ENCODE measurements at places on chromosomes 11 and 22.

- DNase-seq = no peak
Measured at GRCh38 chr11:102576350-102576749, 45.8 kb upstream of the MMP7 start.

DNA sequence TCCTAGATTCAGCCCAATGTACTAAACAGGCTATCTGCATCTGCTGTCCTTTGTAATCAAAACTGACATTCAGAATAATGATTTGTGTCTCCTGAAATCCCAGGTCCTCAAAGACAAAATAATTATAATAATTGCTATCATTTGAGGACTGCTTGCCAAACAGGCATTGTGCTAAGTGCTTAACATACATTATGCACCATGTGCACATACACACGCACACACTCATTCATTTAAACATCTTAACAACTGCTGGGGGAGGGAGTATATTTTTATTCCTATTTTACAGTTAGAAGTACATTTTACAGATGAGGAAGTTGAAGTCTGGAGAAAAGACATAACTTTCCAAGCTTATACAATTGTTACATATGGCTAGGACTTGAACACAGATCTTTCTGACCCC lies 308.0 kb upstream of the ZC3H12C start:
- DNase-seq = no peak

GRCh38 chr11:134543241-134543640 lies 131.2 kb upstream of the B3GAT1 start:
- no peak for DNase-seq

DNA sequence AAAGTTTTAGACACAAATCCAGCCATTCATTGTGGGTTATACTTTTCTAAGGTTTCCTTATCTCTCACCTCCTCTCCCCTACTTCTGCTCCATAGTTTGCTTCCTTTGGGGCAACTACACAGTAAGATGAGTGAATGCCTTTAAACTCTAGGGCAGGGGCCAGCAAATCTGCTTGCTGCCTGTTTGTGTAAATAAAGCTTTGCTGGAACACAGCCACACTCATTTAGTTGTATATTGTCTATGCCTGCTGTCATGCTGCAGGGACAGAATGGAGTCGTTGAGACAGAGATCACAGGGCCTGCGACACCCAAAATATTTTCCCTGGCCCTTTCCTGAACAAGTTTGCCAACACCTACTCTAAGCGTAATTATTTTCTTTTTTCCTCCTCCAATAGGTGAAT lies 58.7 kb downstream of the TECTA start:
- DNase-seq = no peak

DNA sequence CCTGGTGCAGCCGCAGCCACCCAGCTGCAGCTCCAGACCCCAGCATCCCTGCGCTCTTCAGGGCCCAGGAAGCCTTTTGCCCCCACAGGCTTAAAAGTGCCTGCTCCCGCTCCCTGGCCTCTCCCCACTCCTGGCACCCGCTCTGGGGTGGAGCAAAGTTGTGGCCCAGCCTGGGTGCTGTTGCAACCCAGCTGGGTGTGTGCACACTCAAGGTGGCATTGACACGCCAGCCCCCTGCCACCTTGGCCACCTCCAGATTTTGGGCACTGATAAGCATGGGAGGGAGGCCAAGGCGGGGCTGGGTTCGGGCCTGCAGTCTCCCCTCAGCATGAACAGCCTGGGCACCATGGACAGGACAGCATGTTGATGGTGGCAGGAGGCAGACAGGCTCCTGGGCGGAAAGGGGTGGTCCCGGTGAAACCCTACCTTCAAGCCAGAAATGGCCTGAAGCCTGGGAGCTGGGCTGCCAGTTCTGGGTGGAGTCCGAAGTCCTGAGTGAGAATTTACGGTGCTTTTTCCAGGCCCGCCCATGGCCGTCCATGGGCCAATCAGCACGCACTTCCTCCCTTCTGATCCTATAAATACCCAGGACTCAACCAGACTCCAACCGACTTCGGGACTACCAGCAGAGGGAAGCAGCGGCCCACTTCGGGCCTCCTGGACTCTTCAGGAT lies 23.6 kb upstream of the RNASEH2C start:
- no peak for DNase-seq

GRCh38 chr11:63767565-63768236 lies 874 bp downstream of the ZFTA start:
- no peak for DNase-seq

- DNase-seq = no peak
Measured at GRCh38 chr22:38510416-38510970, 4.4 kb upstream of the DDX17 start.

DNA sequence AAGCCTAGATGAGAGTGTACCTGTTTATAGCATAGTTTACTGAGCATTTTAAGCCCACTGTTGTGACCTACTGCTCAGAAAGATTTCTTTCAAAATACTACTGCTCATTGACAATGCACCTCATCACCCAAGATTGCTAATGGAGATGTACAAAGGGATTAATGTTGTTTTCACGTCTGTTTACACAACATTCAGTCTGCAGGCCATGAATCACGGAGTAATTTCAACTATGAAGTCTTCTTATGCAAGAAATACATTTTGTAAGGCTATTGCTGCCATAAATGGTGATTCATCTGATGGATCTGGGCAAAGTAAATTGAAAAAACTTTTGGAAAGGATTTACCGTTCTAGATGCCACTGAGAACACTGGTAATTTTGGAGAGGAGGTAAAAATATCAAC lies 112.9 kb downstream of the KIF18A start:
- DNase-seq = no peak

DNA sequence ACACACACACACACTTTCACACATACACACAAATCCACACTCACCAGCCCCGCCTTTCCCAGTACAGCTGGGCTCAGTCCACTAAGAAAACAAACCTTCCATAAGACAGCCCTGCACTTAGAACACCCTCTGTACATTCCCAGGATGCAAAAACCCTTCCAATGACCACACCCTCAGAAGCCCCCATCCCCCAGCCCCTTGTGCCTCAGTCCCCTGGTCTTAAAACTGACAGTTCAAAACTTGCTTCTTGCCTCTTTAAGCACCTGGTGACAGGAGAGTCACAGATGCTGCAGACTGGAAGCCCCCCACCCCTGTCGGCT lies 23.0 kb downstream of the APLNR start:
- no peak for DNase-seq

- DNase-seq = no peak
Measured at GRCh38 chr22:39244496-39245129, at the start of gene PDGFB. PDGFB (minus strand) TSS chr22:39244982; CDS start chr22:39243963, 1,019 bp downstream.

DNA sequence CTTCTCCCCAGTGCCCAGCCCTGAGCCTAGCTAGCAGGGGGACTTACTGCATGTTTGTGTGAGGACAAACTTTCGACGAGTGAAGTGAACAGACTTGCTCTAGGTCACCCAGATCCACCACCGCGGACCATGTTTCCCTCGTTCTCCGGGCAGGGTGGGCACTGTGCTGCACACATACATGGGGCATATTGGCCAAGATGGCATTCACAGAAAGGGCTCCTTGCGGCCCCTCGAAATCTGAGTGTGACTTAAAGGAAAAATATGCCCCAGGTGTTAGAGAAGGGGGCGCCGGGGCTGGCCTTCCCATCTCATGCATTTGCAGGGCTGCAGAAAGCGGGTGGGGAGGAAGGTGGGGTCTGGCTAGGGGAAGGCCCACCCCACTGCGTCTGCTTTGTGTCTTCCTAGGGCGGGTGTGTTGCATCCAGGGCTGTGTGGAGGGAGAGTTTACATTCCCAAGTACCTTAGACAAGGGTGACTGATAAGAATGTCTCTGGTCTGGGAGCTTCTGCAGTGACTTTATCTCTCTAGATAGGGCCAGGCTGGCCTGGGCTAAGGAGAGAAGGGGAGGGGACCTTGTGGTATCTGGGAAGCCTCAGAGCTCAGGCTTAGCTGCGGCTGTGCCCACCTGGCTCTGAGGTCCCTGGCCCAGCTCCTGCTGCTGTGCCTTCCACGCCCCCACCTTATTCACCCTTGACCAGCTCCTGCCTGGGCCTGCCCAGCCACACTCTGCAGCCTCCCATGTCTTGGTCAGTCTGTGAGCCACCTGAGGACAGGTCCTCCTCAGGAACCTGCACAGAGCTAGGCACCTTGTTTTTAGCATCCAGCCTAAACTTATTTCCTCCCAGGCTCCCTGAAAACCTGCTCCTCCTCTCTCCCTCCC lies 45.8 kb downstream of the LRRC32 start:
- no peak for DNase-seq

- DNase-seq = no peak
Measured at GRCh38 chr11:2186669-2187279, 15.2 kb upstream of the TH start.

- no peak for DNase-seq
Measured at GRCh38 chr11:64647019-64647779, 56.2 kb downstream of the SLC22A12 start.

DNA sequence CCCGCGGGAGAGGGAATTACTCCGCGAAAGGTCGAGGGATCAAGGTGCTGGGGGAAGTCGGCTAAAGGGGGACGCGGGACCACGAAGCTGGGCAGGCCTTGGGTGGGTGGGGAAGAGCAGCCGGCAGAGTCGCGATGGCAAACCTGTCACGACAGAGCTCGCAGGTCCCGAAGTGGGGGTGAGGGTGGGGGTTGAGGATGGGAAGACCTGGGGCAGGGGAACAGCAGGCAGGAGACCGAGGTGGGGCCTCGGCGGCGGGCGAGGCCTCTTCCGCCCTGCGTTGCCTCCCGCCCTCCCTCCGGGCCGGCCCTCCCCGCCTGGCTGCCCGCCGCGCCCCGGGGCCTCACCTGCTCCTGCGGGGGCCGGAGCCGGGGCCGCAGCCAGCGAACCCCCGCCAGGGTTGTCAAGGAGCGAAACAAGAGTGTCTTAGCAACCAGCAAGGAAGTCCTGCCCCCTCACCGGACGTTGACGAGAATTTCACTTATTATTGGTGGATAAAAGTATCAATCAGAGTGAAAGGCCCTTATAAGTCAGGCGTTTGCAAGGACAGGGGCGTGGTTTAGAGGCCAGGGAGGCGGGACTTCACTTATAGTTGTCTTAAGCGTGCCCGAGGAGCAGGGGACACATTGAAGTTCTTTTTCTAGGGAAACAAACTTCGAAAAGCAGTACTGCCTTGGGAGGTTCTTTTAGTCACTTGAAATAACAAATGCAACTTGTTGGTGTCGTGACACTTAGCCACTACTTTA lies at the start of gene DNAL4:
Gene DNAL4 (minus strand): TSS at position 423 of the 746 bp plus-strand sequence. CDS start 11,412 bp downstream, outside the sequence.
- DNase-seq = peak; percentile 66

DNA sequence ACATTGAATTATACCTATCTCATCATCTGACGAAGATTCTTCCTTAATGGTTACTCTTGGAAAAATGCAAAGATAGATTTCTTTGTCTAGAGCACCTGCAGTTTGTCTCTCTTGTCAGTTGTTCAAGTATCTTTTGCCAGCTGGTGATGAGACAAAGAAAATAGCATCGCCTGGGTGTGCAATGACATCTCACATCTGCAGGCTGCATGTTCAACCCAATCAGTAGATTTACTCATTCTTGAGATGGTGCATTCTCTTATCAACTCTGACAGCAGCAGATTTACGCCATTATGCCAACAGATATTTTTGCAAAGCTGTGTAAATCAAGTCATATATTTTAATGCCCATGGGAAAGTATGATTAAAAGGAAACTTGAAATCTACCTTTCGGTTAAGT lies 164.6 kb upstream of the PDGFD start:
- DNase-seq = no peak

DNA sequence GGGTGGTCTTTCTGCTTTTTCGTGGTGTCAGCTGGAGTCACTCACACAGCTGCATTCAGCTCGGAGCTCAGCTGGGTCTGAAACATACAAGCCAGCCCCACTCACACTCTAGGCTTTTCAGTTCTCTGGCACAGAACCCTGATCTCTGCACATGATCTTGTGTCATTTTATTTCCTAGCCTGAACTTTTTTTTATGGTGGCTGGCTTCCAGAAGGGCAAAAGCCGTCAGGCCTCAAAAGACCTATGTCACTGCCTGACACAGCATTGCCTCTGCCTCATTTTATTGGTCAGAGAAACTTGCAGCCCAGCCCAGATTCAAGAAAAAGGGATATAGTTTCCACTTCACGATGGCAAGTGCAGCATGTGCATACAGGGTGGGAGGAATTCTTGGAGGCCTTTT lies 117.8 kb downstream of the NTM start:
- DNase-seq = no peak

DNA sequence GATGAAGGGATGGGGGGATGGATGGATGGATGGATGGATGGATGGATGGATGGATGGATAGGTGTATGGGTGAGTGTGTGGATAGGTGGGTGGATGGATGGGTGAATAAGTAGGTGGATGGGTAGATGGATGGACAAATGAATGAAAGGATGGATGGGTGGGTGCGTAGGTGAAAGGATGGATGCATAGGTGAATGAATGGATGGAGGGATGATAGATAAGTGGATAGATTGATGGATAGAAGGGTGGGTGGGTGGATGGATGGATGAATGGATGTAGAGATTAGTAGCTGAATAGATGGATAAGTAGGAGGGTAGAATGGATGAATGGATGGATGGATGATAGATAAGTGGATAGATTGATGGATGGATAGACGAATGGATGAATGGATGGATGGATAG lies 152.7 kb downstream of the MN1 start:
- DNase-seq = no peak

- DNase-seq = no peak
Measured at GRCh38 chr11:129530154-129530895, 154.7 kb downstream of the BARX2 start.

GRCh38 chr22:19121631-19122142 lies 525 bp downstream of the DGCR2 start:
- DNase-seq = no peak

GRCh38 chr11:126207896-126208295 lies 3.6 kb downstream of the RPUSD4 start:
- no peak for DNase-seq

DNA sequence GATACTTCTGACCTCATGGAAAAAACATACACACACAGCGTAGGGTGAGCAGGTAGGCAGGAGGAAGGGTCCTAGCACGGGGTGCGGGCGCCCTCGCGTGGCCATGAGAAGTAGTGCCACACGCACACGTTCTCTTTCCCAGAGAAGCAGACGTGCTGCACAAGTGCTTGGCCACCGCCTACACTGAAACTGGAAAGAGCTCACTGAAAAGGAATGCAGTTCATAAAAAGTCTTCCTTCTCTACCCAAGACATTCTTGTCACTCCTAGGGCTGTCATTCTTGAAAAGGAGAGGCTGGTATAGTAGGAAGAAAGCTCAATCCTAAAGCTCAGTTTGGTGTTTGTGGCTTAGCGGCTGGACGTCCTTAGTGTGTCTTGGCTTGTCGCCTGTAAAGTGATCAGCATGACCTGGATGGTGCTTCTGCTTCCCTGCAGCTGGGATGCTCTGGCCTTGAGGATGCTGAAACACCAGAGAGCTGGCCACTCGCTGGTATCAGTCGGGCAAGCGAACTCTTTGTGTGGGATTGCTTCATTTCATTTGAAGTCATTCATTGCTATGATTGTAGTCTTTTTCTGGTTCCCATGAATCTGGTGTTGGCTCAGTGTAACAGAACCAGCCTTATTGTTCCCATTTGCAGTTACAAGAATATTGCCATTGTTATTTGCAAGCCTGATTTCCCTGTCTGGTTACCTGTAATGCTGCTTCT lies 303.8 kb downstream of the NTM start:
- peak; percentile 33 for DNase-seq

DNA sequence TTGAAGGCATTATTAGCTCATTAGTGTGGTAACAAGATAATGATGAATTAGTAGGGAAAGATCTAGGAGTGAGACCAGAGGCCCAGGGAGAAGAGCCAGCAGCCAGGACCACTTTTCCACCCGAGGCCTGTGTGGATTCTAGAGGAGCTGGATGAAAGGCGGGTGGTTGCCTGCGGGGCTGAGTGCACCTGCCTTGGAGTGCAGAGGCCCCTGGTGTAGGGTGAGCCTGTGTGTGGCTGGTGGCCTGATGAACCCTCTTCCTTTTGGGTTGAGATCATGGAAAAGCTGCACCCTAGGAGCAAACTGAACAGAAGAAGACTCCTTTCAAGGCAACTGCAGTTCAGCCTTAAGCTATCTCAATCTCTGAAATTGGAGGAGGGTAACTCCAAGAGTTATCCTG lies 5.9 kb upstream of the TP53AIP1 start:
- DNase-seq = no peak

GRCh38 chr11:59898650-59899049 lies 20.1 kb downstream of the OOSP3 start:
- DNase-seq = no peak

Data from GOT3 (cell line).